ENCODE measurements at places on chromosomes 4 and X. TPM values are rescaled to one million over a fixed set of nuclear protein-coding genes. Genes with fewer than 3 reads are reported as not detected.

The PASD1 gene
- total RNA-seq = 0.27 TPM

DNA sequence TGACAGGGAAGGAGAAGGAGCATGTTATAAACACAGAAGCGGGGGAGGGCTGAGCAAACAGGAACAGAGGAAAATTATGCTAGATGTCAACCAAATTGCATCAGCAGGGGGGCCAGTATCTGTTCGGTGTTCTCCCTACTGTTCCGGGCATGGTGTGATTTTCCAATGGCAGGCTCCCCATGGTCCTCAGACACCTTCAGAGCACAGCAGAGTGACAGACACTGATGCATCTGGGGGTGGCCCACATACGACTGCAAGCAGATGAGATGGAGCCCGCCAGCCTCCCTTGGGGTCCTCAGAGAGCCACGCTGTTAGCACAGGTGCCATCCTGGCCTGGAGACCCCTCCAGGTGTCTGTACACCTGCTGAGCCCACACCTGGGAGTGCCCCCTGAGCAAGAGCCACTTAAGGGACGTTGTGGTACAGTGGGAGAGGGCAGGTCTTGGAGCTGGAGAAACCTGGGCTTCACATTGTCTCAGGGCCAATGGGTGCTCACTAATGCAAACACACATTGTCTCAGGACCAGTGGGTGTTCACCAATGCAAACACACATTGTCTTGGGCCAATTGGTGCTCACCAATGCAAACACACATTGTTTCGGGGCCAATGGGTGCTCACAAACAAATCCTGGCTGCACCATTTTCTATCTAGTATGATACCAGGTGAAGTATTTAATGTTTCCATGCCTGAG, 95.4 kb downstream of the SLC2A9 start:
- DNase-seq = no peak

DNA sequence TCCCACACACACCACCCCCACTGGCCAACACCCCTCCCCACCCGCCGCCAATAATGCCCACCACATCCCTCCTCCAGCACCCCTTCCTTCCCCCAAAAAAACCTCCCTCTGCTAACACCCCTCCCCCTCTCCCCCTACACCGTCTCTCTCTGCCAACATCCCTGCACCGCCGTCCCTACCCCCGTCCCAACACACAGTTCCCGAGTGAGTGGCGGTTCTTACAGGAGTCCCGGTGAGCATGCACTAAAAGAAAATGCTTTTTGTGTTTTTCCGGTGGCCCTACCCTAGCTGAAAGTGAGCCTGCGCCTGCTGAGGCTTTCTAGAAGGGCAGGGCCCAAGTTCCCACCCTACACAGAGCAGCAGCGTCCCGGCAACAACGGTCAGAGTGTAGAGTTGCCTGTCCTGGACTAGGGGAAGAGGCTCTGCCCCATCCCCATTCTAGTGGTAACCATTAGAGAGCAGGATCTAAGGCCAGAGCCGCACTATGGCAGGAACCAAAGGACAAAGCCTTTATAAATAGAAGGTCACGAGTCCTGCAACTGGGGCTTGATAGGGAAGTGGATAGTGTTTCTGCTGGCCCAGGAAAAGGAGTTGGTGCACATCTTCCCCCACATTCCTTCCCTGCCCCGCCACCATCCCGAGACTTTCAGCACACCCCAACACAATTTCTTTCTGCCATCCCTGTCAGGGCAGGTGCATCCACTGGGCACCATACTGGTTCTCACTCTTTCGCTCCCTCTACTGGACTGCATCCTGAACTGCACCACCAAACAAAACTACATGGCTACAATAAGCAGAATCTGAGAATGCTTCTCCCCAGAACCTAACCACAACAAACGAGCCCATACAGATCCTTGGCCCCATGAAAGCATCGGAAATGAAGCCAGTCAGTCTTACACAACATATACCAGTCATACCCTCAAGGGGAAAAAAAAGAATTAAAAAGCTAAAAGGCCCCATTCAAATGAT, 78.1 kb upstream of the PAGE3 start:
- DNase-seq = peak; percentile 34

DNA sequence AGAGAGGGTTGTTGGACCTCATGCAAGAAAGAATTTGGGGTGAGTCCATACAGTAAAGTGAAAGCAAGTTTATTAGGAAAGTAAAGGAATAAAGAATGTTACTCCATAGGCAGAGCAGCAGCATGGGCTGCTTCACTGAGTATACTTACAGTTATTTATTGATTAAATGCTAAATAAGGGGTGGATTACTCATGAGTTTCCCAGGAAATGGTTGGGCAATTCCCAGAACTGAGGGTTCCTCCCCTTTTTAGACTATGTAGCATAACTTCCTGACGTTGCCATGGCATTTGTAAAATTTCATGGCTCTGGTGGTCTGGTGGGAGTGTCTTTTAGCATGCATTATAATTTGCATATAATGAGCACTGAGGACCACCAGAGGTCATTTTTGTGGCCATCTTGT, 16.7 kb downstream of the PPP4R3C start:
- no peak for DNase-seq

- peak; percentile 44 for DNase-seq
Measured at GRCh38 chrX:151004085-151004484, 20.9 kb downstream of the HMGB3 start.

DNA sequence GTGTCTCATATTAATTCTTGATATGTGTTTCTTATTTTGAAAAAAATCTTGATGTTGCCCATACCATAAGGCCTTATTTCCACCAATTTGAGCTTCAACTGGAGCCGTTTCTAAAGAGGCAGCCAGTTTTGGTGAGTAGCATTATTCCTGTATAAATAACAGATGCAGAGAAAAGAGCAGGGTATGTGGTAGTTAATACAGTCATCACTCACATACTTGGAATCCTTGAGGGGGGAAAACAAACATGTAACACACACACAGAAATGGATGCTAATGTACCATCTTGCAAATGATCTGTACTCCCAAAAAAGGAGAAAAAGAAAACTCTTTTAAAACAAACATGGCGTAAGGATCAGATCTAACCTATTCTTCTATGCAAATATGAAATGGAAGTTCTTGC, 389.7 kb downstream of the GPM6A start:
- DNase-seq = peak; percentile 29

DNA sequence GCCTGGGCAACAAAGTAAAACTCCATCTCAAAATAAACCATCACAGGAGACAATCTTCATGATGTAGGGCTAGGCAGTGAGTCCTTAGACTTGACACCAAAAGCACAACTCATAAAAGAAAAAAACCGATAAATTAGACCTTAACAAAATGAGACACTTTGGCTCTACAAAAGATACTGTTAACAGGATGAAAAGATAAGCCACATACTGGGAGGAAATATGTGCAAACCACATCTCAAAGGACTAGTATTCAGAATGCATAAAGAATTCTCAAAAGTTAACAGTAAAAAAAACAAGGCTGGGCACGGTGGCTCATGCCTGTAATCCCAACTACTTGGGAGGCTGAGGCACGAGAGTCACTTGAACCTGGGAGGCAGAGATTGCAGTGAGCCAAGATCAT, 13.2 kb downstream of the EFHC2 start:
- peak; percentile 21 for DNase-seq

- no peak for DNase-seq
Measured at GRCh38 chr4:26953366-26953765, 92.7 kb downstream of the STIM2 start.

DNA sequence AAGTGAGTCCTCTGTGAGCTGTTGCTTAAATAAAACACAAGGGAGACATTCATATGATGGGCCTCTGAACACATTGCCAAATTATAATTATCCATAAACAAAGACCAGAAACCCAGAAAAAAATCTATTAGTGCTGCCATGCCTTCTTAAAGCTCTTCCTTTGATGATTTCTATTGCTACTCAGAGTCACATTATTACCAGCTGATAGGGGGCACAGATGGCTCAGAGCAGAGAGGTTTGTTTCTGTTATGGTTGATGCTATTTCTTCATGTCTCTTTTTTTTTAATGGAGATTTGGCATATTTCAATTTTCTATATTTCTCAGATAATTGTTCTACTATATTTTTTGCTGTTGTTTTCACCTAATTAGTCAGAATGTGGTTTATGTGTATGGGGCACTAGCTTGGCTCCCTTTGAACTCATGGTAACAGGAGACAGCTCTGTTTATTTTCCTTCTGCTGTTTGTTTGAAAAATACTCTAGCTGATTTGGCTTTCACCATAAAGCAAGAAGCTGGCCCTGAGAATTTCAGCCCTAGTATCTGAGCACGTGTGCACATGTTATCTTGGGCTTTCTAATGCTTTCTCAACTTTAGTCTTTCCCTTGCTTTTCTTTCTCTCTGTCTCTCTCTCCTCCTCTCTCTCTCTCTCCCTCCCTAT, 568.8 kb downstream of the PPARGC1A start:
- peak; percentile 30 for DNase-seq
